ENCODE measurements at places on chromosomes 5 and 9.

- DNase-seq = no peak
Measured at GRCh38 chr9:124512806-124513204, 5.6 kb upstream of the NR5A1 start.

GRCh38 chr9:93326056-93326455 is 125.4 kb upstream of the FAM120A start:
- DNase-seq = no peak

GRCh38 chr5:77255617-77256016 is 45.1 kb downstream of the PDE8B start:
- DNase-seq = no peak

DNA sequence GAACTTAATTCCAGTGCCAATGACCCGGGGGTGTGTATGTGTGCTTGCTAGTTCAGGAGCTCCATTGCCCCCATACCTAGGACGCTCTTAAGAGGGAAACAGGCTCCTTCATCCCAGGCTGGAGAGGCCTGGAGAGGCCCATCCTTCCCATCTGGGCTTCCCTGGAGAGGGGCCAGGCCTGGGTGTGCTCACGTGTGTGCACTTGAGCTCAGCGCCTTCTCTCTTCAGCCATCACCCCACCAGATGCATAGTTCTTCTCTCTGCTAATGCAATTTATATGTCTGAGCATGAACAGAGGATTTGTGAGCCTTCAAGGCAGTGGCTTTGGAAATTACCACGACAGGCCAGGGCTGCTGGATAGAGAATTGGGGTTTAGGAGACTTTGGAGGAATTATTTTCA is 48.6 kb upstream of the SHB start:
- no peak for DNase-seq

DNA sequence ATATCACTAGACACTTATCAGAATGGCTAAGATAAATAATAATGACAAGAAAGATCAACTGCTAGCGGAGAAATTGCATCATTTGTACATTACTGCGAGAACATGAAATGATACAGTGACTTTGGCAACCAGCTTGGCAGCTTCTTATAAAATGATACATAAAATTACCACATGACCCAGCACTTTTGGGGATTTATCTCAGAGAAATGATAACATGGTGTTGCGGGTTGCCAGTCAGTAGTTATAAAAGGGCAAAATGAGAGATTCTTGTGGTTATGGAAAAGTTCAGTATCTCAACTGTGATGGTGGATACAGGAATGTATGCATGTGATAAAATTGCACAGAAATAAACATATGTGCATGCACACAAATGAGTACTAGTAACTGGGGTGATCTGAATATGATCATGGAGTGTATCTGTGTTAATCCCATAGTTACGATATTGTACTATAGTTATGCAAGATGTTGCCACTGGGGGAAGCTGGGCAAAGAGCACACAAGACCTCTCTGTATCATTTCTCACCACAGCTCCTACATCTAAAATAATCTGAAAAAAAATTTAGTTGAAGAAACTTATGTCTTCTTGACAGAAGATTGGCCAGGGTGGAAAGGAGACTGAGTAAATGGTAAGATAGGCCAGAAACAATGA is 128.9 kb downstream of the NXNL2 start:
- DNase-seq = no peak

DNA sequence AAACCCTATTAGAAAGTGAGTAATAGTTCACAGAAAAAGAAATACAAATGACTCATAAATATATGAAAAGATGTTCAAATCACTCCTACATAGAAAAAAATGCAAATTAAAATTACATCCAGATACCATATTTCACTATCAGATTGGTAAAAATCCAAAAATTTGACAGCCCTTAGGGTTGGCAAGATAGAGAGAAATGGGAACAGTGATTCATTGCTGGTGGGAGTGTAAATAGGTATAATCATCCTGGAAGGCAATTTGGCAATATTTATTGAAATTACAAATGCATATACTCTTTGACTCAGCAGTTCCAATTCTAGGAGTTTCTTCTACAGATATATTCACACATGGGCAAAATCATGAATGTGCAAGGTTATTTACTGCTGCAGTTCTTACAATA is 273.5 kb downstream of the NR2F1-AS1 start:
- DNase-seq = no peak

Data from NCI-H2081 treated with DMSO at 0.1 percent for 48 hours (cell line).